ENCODE measurements at places on chromosomes 2 and 18.
A peak's percentile ranks its signal among the peaks of the same experiment; 100 is the strongest.

DNA sequence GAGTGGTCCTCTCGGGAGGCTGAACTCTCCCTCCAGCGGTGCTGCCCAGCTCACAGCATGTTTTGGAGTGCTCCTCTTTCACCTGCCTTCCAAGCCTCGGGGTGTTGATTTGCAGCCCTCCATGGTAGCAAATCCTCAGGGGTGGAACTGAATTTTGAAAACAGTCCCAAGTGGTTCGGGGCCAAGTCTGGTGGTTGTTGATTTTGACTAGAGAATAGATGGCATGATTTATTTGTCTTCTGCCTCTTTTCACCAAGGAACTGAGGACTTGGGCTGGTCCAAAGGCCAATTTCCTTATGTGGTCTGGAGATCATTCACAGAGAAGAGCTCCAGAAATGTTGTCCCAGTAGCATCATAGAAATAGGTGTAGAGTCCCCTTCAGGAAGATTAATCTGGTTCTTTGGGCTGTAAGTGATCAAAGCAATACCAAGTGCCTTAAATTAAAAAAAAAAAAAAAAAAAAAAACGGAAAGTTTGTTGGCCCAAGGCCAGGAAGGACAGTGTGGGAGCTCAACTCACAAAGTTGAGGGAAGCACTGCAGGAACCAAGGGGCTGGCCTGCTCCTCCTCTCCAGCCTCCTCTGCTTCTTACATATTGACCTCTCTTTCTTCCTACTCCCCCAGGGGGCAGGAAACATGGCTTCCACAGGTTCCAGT is 2.5 kb upstream of the DES start:
- DNase-seq = no peak

DNA sequence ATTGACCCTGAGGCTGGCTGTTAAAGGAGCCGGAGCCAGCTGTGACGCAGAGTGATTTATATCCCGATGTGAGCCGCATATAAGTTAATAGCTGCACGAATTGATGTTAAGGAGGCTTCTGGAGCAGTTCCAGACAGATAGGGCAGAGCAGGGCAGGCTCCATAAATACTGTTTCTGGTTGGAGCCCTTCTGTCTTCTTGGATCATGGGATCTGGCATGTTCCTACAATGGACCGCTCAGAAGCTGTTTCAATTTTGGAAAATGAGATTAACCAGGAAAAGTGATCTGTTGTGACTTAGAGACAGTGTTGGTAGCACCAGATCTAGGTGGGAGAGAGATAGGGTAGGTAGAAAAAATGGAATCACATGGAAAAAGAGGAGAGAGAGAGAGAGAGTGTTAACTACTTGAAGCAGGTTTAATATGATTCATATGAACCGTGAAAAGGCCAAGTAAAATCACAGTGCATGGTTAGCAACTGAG is 4.8 kb upstream of the IGFBP5 start:
- DNase-seq = no peak

- DNase-seq = no peak
These were observed 78.4 kb downstream of the ARHGEF4 start for GRCh38 chr2:130915149-130915548.

GRCh38 chr2:6510532-6510931 is 355.2 kb downstream of the CMPK2 start:
- no peak for DNase-seq

- no peak for DNase-seq
These were observed 31.3 kb upstream of the CREG2 start for GRCh38 chr2:101418460-101419095.

DNA sequence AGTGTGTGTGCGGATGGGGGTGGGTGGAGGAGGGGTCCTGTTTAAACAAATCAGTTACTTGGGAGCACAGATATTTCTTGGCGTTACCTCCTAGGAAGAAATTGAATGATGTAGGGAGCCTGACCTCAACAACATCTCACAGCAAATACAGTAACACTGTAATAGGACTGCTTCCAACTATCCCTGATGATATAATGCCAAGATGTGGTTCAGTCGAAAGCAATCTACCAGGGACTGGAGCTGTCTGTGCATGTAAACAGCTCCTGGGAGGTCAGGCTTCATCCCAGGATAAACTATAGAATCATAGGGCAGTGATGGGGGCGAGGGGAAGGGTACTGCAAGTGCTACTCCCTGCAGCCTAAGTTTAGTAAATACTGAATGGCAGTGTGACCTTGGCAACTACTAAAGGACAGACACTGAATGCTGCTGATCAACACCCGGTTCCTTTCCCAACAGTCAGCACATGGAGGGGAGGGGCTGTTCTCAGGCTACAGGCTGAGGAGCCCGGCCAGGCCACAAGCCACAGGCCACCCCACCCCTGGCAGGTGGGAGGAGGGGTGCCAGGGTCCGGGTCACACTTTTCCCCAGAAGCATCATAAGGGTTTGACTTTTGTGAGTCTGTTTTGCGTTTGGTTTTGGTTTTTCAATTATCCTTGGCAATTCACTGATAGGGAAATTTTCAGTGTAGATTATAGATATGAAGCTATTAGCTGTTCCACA is 85.3 kb upstream of the ZNF397 start:
- DNase-seq = no peak

GRCh38 chr2:60523963-60524362 is 29.5 kb downstream of the BCL11A start:
- no peak for DNase-seq

- no peak for DNase-seq
These were observed 128.7 kb upstream of the GLI2 start for GRCh38 chr2:120606931-120607330.

- DNase-seq = no peak
These were observed 93.3 kb downstream of the MAP4K4 start for GRCh38 chr2:101790857-101791256.

DNA sequence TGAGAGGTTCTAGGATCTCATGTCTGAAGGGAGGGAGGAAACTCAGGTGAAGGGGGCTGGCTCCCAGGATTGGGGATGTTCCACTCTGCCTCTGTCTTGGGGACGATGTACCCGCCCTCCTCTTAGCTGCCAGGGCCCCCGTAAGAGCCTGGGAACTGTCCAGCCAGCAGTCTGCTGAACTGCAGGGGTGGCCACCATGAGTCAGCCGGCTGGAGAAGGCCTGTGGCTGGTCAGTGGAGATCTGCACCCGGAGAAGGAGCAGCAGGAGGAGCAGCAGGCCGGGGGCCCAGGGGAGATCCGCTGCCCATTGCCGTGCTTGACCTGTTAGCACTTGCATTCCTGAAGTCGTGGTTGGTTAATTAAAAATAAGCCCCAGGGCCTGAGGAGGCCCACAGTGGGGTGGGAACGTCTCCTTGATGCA is 180.3 kb downstream of the TFCP2L1 start:
- DNase-seq = no peak

DNA sequence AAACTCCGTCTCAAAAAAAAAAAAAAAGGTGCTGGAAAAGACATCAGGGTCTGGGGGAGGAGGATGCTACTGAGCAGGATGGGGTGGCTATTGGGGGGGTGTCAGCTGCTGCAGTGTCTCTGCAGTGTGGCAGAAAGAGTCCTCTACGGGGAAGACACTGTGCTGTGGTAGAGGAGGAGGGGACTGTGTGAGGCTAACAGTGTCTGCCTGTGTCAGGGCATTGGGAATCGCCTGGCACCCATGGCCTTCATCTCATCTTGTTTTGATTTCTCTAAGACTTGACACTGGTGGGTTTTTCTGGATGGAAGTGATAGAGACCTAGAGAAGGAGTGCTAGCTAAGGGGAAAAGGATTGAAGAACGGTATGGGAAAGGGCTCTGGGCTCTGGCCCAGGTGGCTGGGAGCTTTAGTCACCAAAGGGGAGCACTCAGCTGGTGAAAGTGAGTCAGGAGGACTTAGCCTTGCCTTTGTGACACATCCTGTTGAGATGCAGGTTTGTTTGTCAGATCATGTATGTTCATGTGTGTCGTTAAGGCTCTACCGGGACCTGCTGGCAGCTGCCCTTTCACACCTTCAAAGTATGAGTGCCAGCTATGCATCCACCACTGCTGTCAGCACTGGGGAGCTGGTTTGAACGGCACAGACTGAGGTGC is 58.0 kb downstream of the FARP2 start:
- no peak for DNase-seq

DNA sequence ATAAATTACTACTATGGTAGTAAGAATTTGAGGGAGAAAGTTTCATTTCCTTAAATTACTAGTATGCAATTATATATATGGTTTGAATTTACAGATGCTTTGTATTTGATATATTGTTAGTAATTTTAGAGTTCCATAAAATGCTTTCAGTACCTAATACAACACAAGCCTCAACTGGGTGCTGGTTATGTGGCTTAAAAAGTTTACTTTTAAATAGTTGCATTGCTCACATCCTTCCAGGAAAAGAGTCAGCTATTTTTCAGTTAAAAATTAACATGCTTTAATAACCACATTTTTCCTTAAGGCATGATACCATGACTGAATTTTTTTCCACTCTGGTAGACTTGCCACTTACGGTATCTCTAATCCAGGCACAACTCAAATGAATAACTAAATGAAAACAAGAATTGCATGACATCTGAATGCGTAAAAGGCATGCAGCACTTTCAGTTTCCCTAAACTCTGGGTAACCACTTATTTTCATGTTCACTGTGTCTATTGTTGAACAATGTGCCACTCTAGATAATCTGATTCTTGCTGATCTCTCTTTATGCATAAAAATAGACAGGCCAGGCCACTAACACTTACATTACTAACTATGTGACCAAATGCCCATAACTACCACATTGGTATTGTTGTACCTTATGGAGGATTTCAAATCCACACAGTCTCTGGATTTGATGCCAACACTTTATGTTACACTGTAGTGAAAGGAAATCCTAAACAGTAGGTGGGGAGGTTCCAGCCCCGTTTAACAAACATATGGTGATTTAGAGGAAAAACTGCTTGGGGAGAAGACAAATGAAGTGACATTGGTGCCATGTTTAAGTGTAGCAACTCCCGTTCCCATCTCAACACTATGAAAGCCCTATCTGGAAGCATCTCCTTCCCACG is 35.5 kb upstream of the SLC35F5 start:
- DNase-seq = no peak

- DNase-seq = no peak
These were observed 47.0 kb downstream of the IWS1 start for GRCh38 chr2:127479219-127479825.

DNA sequence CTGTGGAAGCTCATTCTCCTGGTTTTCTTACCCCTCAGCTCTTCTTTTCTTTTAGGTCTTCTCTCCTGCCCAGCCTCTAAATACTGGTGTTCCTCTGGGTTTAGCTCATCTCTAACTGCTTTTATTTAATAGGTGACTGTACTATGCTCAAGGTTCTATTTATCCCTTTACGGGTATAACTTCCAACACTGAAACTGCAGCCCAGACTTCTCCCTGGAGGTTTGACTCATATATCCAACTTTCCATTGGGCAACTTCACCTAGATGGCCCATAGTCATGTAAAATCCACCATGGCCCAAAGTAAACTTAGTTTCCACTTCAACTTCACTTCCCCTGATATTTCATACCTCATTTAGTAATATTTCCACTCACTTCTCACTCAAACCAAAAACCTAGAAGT is 273.1 kb downstream of the PLCL1 start:
- no peak for DNase-seq

- DNase-seq = no peak
These were observed 121.0 kb upstream of the XPO1 start for GRCh38 chr2:61658841-61659780.

DNA sequence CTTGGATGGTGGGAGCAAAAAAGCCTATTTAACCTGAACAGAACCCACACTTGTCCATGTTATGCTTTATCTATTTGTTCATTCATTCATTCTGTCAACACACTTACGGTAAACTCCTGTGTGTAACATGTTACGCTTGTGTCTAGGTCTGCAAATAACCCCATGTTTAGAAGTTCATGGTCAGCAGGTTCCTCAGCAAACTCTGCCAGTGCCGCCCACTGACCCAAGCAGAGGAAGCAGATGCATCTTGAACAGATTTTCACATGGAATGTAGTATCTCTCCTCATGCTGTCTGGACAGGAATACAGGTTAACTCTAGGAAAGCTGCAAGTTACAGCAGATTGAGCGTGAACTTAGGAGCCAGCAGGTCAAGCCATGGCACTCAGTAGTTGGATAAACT is 213.7 kb upstream of the COPS8 start:
- no peak for DNase-seq

DNA sequence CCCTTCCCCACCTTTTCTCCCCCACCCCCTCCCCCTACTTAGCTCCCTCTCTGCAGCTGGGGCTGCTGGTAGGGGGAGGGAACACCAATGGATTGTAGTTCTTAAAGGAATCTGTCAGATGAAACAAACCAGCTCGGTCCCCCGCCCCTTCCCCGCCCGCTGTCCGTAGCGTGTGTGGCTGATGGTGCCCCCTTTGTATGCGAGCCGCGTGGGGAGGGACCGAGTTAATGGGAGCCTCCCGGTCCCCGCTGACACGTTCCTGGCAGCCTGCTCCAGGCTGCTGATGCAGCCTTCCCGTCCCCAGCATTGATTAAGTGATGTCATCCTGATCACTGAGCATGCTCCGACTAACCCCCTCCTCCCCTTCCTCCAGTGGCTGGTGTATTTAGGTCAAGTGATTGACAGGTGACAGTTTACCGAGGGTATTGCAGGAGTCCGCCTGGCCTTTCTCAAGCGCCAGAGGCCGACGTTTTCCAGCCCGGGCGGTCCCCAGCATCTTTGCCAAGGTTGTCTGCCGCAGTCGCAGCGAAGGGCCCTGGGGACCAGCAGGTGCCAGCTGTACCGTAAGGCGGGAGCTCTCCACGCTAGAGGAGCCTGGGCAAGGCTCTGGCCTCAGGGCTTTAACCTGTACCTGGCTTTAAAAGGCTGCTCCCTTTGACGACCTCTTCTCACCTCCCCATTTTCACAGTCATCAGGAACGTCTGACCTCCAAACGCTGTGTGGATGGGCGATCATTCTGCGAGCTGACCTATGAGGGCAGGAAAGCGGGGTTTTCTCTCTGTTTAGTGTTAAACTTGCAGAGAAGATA is 1.8 kb downstream of the KIF5C start:
- peak; percentile 33 for DNase-seq
